Coronary artery (tissue), 2 donors: ENCODE measurements at places on chromosomes 4 and X.
A peak's percentile ranks its signal among the peaks of the same experiment; 100 is the strongest.

GRCh38 chrX:13092455-13092941 lies 48.1 kb upstream of the FAM9C start:
- DNase-seq, result no peak

DNA sequence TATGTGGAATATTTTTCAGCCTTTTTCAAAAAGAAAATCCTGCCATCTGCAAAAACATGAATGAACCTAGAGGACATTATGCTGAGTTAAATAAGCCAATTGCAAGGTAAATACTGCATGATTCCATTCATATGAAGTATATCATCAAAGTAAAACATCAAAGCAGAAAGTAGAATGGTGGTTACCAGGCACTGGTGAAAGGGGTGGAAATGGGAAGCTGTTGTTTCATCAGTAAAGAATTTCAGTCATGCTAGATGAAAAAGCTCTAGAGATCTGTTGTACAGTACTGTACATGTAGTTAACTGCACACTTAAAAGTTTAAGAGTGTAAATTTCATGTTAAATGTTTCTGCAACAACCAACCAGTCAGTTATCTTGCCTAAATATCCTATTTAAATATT lies 196.8 kb upstream of the ADGRL3 start:
- no peak for DNase-seq

DNA sequence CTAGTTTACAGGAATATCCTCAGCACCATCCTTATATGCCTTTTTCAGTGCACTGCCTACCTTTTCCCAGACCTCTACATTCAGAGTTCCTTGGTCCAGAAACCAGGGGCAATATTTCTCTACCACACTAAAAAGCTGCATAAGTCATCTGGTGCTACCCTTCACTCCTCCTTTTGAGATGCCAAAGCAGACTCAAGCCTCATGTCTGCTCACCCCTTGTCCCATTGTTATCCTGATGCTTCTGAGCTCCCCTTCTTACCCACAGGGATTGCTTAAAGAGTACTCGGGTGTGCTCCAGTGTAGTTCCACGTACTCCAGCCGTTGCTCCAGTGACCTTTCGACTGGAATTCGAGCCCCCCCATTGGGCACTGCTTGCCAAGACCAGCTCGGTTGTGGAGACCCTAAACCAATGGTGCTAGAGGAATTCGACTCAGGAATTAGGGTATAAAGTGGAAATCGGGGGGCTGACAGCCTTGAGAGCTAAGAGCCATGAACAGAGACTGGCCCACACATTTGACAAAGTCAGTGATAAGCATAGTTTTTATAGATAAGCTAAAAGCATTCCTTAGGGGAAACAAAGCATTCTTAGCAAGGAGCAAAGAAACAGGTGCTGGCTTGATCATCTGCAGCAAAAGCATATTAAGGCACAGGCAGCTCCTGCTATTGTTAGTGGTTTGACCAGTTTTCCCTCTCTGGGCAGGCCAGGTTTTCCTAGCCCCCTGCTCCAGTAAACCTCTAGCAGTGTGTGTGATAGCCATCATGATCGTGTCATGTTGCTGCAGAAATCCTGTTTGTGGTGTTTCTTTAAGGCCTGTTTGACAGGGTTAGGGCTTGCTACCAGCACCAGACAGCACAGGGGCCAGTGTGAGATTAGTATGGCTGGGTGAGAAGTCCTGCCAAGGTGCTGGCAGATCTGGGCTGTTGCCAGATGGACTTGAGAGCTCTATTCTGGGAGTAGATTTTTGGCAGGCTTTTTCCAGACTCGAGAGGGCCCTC lies 57.5 kb upstream of the WDR1 start:
- DNase-seq, result no peak

DNA sequence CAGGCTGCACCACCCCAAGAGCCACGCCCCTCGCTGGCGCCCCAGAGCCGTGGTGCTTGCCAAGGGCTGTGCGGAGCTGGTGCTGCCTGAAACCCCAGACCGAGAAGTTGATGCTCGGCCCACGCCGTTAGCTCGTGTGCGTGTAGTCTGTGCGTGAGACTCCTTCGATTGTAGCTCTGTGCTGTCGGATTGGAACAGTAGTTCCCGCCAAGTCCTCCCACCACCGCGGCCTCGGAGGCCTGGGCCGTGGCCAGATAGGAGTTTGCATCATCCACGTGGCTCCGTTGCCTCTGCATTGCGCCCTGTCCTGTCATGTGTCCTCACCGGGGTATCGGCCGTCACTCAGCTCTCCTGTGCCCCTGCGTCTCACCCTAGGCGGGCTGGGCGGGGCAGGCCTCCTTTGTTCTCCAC lies 24.2 kb downstream of the TNIP2 start:
- no peak for DNase-seq

DNA sequence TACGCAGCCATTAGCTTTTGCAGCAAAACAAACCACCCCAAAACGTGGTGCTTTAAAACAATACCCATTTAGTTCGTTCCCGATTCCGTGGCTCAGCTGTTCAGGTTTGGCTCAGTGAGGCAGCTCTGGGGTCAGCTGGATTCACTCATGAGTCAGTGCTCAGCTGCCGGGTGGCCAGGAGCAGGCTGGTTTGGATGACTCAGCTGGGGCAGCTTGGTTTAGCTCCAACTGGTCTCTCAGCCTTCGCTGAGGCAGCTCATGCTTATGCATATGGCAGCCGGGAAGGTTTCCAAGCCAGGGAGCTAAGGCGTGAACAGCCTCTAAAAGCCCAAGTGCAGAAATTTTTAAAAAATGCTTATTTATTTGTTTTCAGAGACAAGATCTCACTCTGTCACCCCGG lies 13.3 kb upstream of the CD99 start:
- peak; percentile 82 for DNase-seq

DNA sequence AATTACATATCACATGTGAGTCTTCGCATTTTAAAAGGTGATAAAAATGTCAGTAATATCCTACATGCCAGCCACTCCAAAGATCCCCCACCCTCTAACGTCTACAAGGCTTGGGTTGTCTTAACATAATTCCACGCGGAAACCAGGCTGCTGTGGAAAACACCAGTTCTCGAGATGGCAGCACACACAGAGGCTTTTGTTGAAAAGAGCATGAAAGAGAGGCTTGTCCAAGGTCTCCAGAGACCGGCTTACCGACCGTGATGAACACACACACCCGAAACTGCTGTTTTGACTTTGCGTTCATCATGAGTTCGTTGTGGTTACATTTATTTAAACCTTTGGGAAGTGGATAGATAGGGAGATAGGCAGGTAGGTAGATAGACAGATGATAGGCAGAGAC lies 87.9 kb downstream of the CRLF2 start:
- peak; percentile 19 for DNase-seq

DNA sequence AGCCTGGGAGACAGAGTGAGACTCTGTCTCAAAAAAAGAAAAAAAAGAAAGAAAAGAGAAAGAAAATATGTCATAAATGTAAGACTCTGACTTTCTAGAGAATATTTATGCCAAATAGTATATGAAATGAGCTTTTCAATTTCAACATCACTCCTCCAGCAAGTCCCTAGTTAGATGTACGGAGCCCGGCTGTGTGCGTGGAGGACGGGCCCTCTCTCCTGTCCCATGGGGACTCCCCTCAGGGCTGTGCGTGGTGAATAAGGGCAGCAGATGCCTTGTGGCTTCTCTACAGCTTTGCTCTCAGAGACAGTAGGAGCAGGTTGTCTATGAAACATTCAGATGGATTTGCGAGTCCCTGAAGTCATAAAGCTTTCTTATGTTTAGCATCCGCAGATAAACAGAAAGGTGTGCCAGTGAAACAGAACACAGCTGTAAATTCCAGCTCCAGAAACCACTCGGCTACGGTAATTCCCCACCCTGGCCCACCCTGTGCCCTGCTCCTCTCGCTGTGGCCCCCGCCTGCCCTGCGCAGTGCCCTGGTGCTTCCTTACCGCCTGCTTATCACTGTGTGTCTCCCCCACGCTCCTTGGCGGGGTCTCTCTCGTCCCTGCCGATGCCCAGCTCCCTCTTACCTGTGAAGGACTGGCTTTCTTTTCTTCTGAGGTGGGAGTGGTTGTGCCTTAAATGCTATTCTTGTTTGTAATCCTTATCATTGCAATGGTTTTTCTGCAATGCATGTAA lies 13.9 kb upstream of the HGFAC start:
- DNase-seq, result no peak

GRCh38 chr4:33064238-33064637 lies 2344.1 kb downstream of the PCDH7 start:
- no peak for DNase-seq

DNA sequence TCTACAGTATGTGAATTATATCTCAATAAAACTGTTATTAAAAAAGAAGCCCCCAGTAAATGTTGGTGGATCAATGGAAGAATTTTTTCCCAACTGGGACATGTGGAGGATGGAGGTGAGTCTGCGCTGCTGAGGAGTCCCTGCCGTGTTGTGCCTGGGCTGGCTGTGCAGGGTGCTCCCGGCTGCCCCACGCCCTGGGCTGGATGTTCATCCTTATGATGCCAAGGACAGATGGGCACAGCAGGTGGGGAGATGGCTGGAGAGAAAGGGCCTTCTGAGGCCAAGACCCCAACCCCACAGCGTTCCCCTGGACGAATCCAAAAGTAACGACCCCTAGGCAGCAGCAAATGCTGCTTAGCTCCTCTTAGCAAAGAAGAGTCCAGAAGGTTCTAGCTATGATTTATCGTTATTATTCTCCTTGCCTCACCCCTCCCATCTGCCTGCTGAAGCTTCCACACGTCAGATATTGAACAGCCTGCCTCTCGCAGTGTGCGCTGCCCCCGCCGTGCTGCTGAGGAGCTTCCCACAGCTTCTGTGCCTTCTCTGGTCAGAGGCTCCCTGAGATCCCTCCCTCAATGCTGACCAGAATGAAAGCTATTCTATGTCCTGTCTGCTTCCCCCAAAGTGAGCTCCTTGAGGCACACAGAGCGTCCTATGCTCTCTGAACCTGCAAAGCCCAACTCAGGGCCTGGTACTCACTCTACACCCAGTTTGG lies 26.5 kb downstream of the HMX1 start:
- peak; percentile 38 for DNase-seq

DNA sequence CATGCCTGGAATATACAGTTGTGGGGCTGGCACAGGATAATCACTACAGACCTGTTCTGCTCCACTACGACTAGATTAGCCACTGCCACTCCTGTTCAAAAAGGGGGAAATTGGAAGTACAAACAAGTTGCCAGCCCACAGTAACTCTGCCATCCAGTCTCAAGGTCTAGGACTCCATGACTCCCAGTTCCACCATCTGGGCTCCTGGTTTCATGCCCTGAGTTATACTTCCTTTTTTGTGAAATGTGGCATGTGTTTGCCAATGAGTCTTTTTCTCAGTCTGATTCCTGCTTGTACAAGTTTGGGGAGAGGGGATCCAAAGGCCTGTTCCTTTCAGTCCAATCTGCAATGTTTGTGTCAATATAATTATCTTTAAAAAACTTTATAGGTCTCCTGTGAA lies 1.0 kb upstream of the BLOC1S4 start:
- no peak for DNase-seq
